ENCODE measurements at places on chromosomes 2 and 18.

DNA sequence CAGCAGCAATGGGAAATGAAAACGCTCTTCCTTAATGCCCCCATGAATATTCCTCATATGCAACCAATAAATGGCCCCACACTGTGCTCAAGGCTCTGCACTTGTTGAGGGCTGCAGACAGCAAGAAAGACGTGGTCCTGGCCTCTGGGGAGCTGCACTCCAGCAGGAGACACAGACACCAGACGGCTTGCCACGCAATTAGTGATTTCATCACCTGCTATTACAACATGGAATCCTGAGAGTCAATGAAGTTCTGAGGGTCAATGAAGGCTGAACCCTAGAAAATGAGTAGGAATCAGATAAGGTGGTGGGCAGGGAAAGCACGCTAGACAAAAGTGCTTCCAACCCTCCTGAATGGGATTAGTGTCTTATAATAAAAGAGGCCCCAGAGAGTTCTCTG lies 18.9 kb downstream of the CREG2 start:
- DNase-seq: no peak

- no peak for DNase-seq
These were observed 66.6 kb downstream of the PHLPP1 start for GRCh38 chr18:62781893-62782292.

DNA sequence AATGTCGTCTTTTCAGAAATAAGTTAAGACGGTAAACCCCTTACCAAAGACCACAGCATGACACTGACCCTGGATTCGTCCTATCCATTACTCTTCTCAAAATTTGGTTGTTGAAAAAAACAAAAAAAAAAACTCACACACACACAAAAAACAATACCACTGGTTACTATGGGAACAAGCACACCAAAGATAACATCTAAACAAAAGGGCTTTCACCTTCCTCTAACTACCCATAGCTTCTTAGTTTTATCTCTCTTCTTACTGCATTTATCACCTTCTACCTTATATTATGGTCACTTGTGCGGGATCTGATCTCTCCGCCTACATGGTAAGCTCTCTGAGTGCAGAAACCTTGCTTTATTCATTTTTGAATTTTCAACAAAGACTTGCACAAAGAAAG lies 192.7 kb downstream of the STK39 start:
- no peak for DNase-seq

GRCh38 chr2:212721026-212721451 lies 182.4 kb upstream of the ERBB4 start:
- no peak for DNase-seq

DNA sequence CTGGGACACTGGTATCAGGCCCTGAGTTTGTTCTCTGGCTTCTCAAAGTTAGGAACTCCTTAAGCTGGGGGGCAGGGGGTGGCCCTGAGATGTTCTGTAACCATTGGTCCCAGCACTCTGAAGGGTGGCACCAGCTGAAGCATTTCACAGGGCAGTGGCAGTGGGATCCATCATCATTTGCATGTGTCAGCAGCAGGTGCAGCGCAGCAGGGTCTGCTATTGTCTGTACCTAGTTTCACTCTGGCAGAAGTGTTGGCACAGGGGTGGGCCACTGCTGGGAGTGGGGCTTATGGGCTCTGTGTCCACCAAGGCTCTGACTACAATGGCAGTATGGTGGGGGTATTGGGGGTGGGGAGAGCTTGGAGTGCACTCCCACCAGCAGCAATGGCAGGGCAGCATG lies 460.4 kb upstream of the ZNF804A start:
- no peak for DNase-seq

DNA sequence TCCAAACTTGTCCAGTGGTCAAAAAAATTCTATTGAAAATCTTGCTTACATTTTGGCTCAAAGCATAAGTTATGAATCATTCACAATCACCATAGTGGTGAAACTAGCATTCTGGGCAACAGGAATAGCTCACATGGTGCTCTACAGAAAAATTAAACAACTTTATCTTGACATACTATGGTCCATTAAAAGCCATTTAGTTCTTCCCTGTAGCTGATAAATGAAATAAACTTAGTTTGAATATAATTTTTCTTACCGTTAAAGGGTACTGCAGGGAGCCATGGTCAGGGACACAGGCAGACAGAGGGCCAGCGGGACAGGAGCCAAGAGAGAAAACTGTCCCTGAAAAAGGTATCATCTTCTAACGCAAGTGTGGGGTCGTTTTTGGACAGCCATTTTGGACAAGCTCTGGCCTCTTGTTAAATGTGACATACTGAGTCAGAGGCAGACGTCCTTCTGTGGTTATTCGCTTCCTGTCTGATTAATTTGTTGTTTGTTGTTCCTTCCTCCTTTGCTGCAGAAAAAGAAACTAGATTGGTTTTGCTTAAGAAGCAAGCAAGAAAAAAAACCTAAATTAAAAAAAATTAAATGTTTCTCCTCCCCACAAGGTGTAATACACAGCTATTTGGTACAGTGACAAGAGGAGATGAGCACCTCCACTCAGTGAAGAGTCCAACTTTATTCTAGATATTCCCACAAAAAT lies at the start of gene WIPF1:
Gene WIPF1 (minus strand): TSS at position 460 of the 703 bp plus-strand sequence. CDS start 12,231 bp downstream, outside the sequence.
- no peak for DNase-seq

DNA sequence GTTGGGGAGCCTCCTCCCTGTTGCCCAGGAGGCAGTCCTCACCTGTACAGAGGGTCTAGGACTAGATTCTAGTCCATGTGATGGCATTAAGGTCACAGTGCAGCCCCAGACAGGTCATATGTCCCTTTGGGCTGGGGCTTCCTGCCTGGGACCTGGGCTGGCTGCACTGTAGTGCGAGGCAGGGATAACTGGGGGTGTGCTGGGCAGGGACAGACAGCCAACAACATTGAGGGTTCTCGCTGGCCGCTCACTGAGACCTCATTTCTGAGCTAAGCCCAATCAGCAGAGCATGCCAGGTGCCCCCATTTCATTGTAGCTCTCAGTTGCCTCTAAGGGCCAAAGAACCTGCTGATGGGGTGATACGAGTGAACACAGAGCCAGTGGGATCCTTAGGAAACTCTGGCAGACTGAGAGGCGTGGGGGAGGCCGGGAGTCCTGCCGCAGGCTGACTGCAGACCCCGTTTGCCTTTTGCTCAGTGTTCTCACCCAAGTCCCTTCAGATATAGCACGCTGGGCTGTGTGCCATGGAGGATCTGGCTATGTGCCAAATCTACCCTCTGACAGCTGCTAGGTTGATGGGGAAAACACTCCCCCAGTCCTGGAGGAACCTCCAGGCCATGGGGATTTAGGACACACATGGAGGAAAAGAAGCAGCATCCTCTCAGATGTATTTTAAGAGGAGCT lies 51.9 kb downstream of the DYSF start:
- DNase-seq: peak; percentile 26

GRCh38 chr18:30582078-30582477 lies 460.5 kb downstream of the DSC3 start:
- DNase-seq: no peak

DNA sequence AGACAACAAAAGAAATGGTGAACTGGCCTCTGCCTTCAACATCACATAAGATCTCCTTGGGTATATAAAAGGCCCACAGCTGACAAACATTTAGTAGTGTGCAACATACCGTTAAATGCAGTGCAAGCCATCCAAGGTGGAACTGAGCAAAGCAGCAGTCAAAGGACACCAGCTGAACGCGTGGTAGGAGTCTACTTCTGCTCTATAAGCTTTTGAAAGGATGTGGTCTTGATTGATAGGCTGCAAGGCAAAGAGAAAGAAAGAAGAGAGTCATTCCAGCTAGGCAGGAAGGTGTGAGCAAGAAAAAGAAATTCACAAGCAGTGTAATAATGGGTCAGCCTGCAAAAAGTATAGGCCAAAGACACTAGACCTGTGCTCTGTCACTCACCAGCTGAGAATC lies 356.3 kb downstream of the SATB2 start:
- no peak for DNase-seq

DNA sequence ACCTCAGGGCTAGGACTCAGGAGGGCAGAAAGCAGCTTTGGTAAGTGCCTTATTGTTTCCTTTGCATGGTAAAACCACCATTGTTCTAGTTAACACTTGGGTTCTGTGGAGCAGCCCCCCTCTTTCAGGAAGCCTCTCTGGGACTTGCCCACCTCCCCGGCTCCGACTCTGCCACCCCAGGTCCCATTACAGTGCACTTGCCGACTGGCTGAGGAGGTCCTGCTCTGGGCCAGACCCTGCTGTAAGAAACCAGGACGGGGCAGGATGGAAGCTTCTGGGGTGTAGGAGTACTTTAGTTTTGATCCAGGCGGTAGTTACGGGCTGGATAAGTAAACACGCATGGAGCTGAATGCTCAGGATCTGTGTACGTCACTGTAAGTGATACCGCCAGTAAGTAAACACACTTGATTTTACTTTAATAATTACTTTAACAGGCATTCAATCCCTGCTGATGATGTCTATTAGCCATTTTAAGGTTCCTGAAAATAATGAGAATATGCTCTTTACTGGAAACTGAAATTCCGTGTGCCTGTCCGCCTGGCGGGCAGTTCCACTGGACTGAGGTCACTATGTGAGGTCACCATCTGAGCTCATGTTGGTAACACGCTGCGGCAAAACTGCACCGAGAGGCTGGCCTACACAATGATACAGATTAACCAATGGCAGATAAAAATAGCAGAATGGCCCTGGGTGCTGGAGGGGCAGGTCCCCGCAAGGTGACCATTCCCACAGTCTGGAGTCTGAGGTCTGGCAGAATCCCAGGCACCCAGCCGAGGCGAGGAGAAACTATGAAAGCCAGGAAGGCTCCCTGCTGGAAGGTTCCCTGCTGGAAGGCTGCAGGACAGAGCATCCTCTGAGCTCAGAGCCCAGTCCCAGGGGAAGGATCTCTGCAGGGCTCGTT lies 25.2 kb downstream of the HS1BP3 start:
- DNase-seq: no peak

DNA sequence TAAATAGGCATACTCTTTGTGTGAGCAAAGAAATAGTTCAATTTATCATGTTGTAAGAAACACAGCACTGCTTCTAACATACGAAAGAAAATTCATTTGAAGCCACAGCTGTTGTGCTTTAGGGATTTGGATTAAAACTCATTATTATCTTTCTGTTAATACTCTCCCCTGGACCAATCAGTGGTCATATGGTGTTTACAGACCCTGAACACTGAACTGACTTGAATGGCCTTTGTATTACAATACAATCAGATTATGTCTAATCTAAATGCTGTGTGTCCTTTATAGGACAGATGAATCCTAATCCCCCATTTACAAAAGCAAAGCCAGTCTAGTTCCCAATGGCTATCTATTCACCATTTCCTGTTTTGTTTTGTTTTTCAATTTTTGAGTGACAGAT lies 36.5 kb downstream of the ZNF385B start:
- DNase-seq: no peak

- no peak for DNase-seq
These were observed 76.3 kb downstream of the GPD2 start for GRCh38 chr2:156512451-156512850.

GRCh38 chr2:179939259-179939658 lies 67.8 kb downstream of the CWC22 start:
- peak; percentile 22 for DNase-seq

- DNase-seq: no peak
These were observed 160.8 kb downstream of the TGIF1 start for GRCh38 chr18:3610813-3611212.

- DNase-seq: no peak
These were observed 101.5 kb upstream of the MGAT5 start for GRCh38 chr2:134152045-134153010.

DNA sequence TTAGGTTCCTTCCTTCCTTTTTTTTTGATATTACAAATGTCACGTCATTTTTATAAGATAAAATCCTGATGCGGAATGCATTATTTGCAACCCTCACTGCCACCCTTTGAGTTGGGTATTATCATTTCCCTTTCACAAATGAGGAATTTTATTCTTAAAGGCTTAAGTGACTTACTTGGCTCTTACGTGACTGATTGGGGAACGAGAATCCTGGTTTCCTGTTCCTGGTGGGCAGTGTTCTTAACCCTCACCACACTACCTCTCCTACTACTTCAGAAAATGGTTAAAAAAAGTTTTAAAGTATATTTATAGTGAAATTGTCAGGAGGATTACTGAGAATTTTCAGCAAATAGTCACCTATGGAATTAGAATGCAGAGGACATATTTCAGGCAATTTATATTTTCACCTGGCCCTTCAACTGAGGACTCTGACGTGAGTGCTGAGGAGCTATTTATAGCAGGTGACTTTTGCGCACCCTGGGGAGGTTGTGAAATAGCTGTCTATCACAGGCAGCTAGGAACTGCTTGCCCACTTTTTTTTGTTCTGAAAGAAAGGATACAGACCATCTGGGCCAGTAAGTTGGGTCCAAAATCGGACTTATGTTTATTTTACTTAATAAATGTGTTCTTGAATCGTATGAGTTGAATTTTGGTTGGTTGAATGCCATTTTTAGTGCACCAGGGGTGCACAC lies 18.7 kb upstream of the RASGRP3 start:
- DNase-seq: peak; percentile 65

DNA sequence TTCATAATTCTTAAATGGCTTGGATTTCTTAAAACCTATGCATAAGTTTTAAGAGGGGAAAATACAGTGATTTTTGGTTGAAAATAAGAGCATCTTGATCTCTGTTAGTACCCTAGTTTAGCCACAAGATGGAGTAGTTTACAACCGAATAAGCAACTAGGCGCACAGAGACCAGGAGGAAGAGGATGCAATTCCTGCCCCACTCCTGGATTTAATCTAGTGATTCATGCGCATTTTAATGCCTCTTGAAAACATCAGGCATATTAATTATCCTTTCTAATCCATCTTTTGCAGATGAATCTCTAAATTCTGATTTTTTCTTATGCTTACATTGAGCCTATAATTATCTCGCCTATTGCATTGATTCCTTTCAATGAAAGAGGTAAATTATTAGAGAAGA lies 76.7 kb downstream of the MRPS9 start:
- DNase-seq: peak; percentile 72

GRCh38 chr2:231364061-231364460 lies 31.4 kb upstream of the B3GNT7 start:
- no peak for DNase-seq

DNA sequence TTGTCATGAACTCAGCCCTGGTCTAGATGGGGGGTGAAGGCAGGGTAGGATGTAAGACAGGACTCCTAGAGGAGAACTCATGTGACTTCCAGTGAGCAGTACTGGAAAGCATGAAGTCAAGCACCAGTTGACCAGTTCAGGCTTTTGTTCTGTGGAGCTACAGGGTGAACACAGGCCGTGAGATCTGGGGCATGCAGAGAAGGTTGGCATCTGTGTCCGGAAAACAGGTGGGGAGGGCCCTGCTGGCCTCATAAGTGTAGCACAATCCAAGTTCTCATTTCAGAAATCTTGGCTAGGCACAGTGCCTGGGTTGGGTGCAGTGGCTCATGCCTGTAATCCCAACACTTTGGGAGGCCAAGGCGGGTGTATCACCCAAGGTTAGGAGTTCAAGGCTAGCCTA lies 50.9 kb upstream of the SPATS2L start:
- no peak for DNase-seq
